Fibroblast of lung (primary cell): ENCODE measurements at places on chromosomes 7 and 10. TPM values are rescaled to one million over a fixed set of nuclear protein-coding genes. Genes with fewer than 3 reads are reported as not detected.
A peak's percentile ranks its signal among the peaks of the same experiment; 100 is the strongest.

C10orf71 gene
- not detected in 2 replicates for total RNA-seq

SPDYE8 gene
- not detected in 2 replicates for total RNA-seq

FOXP2 gene
- total RNA-seq, result 4.9 and 8.4 TPM in 2 replicates

SDHAF3 gene
- 7.3 and 8.7 TPM in 2 replicates for total RNA-seq

ELFN1 gene
- 0.33 and 0.51 TPM in 2 replicates for total RNA-seq

IFIT1 gene
- total RNA-seq, result 21.8 and 25.8 TPM in 2 replicates

CALML3 gene
- not detected in 2 replicates for total RNA-seq

SEMA3C gene
- 203 and 310 TPM in 2 replicates for total RNA-seq

CCDC172 gene
- not detected in 2 replicates for total RNA-seq

- no peak overlapping the region for H3K27ac ChIP-seq
- H3K27me3 ChIP-seq, result no peaks in the 10 kb centered on the region
- DNase-seq, result no peak
- no peaks in the 10 kb centered on the region for H3K4me1 ChIP-seq
Measured at GRCh38 chr7:8282162-8282561, 20.2 kb upstream of the ICA1 start.

DNA sequence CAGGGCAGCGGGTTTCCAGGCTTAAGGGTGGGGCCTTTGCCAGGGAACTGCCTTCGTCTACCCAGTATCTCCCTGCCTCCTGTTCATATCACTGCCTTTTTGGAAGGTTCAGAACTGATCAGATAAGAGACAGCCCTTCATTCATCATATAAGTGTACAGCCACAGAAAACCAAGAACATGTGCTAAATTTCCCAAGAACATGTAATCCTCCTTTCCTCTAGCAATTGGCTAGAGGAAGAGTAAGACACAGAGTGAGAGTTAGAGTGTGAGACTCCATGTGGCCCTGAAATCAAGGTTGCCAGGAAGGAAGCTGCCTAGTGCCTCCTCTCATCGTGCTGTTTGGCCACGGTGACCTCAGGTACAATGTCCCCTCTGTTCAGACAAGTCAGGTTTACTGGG, 770.9 kb downstream of the TNS3 start:
- no peaks in the 10 kb centered on the region for H3K36me3 ChIP-seq
- no peak overlapping the region for H3K4me3 ChIP-seq
- DNase-seq, result peak; percentile 11
- peaks cover 10% of the 10 kb centered on the region for H3K4me1 ChIP-seq
- H3K27ac ChIP-seq, result peak overlapping the region; percentile 65

DNA sequence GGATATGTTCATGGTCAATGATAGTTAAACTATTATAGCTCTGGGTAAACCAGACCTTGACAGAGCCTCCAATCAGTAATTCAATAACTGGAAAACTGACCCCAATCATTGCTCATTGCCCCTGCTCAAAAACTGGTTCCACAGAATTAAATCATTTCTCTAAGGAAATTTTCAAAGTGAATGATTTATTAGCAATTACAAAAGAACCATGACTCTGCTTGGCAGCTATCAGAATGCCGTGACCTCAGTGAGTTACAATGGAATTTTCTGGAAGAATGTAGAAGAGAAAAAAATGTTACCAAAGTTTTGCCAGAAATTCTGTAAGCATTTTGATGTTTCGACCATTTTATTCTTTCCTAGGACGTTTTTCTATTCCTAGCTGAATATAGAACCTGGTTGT, 106.8 kb upstream of the APBB1IP start:
- no peak overlapping the region for H3K27ac ChIP-seq
- no peaks in the 10 kb centered on the region for H3K27me3 ChIP-seq
- no peaks in the 10 kb centered on the region for H3K36me3 ChIP-seq
- no peak overlapping the region for H3K4me3 ChIP-seq
- H3K4me1 ChIP-seq, result no peaks in the 10 kb centered on the region

- peaks cover 83% of the 10 kb centered on the region for H3K27me3 ChIP-seq
- DNase-seq, result no peak
- no peaks in the 10 kb centered on the region for H3K36me3 ChIP-seq
- H3K4me1 ChIP-seq, result no peaks in the 10 kb centered on the region
- H3K27ac ChIP-seq, result no peak overlapping the region
- H3K4me3 ChIP-seq, result no peak overlapping the region
Measured at GRCh38 chr7:1242256-1242605, 9.6 kb downstream of the UNCX start.

GRCh38 chr7:140084972-140085371, 22.2 kb upstream of the PARP12 start:
- H3K4me1 ChIP-seq, result no peaks in the 10 kb centered on the region
- no peaks in the 10 kb centered on the region for H3K36me3 ChIP-seq
- H3K27me3 ChIP-seq, result no peaks in the 10 kb centered on the region
- no peak overlapping the region for H3K27ac ChIP-seq
- DNase-seq, result no peak

- no peak overlapping the region for H3K27ac ChIP-seq
- H3K4me3 ChIP-seq, result no peak overlapping the region
- no peak for DNase-seq
Measured at GRCh38 chr10:47207281-47207615, 92.7 kb upstream of the GDF10 start.

DNA sequence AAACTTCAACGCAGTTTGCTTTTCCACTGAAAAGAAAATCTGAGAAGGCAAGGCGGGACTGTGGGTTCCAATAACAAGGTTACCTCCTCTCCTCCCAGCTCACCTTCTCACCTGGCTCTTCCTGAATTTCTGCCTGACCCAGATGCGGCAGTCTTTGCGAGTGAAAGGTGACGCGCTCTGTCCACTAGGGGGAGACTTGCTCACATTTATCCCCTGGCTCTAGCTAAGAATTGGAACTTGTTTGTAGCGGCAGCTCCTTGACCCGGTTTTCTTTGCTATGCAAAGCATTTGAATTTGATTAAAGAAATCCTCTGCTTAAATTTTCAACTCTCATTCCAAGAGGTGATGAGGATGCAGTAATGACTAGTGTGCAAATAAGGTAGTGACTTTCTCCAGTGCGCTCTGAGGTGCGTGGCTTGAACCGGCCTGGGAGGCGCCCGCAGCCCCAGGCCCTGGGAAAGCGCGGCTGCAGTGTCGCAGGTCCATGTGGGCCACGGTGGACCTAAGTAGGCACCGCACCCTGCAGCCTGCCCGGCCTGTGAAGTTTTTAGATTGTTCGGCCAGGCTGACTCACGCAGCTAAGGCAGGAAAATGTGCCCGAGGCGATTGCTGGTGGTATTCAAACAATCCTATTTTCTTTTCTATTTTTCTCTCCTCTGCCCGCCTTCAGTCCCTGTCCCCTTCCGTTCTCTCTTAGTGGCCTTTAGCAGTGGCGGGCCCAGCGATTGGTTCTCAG, 336.9 kb upstream of the NPSR1 start:
- H3K4me3 ChIP-seq, result no peak overlapping the region
- no peak overlapping the region for H3K27ac ChIP-seq
- no peaks in the 10 kb centered on the region for H3K27me3 ChIP-seq
- no peaks in the 10 kb centered on the region for H3K36me3 ChIP-seq

DNA sequence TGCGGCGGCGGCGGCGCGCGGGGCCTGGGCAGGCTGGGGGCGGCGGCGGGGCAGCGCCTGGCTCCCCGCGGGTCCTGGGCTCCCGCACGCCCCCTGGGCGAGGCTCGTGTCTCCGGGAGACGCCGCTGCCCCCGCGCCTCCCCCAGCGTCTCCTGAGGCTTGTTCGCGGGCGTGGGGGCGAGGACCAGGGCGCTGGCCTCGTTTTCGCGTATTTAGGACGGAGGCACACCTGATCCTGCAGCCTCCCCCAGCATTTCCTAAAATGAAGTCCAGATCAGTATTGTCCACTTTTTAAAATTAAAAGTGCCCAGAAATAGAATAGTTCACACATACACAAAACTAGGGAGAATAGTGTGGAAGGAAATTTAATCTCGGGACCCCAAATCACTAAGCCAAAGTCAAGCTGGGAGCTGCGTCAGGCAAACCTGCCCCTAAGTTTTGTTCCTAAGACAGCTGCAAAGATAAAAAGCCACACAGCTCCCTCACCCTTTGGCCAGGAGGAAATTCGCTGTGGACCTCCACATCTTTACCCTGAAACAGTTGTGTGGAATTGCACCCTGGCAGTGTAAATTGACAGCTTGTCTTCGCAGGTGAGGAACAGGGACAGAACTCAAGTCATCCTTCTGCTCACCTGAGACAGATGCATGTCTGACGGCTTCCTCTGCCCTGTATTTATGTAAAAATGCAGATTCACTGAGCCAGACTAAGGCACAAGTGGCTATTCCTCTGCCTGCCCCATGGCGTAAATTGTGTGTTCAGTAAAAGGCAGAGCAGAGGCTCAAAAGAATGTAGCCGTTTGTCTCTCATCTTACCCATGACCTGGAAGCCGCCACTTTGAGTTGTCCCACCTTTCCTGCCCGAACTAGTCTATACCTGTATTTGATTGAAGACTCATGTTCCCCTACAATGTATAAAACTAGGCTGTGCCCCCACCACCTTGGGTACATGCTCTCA, 740 bp downstream of the GALNT11 start:
- peaks cover 4% of the 10 kb centered on the region for H3K4me1 ChIP-seq
- no peak for DNase-seq
- H3K4me3 ChIP-seq, result peak overlapping the region; percentile 88
- no peaks in the 10 kb centered on the region for H3K36me3 ChIP-seq
- peak overlapping the region; percentile 90 for H3K27ac ChIP-seq

- no peaks in the 10 kb centered on the region for H3K36me3 ChIP-seq
- DNase-seq, result no peak
- no peak overlapping the region for H3K4me3 ChIP-seq
- H3K4me1 ChIP-seq, result no peaks in the 10 kb centered on the region
- H3K27ac ChIP-seq, result no peak overlapping the region
Measured at GRCh38 chr7:17722798-17723197, 217.5 kb downstream of the SNX13 start.

GRCh38 chr7:99837649-99838361, 10.0 kb downstream of the CYP3A43 start:
- no peaks in the 10 kb centered on the region for H3K36me3 ChIP-seq
- peak; percentile 9 for DNase-seq
- H3K27ac ChIP-seq, result no peak overlapping the region

DNA sequence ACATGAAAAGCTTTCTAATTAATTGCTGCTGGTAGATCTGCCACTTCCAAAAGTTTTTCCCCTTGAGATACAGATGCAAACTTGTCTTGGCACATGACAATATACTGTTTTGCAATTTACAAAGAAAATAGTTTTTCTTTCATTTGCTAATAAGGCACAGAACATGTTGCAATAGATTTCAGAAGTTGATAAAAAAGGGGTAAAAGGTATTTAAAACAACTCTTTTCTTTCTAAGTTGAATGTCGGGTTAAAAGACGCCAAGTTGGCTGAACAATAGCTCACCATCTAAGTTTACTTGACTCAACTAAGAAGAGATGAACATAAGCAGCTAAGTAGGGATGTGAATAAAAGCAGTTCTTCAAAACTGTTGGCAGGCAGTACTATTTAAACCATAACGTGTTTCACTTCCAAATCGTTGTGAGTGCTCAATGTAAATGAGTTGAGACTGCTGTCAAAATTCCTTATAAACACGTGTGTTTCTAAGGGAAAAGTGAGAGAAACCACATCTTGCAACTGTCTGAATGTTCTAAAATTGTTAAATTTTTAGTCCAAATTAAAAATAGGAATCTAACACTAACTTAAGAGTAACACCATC, 14.5 kb upstream of the THSD7A start:
- no peaks in the 10 kb centered on the region for H3K36me3 ChIP-seq
- no peak overlapping the region for H3K27ac ChIP-seq
- no peak overlapping the region for H3K4me3 ChIP-seq
- DNase-seq, result peak; percentile 38

DNA sequence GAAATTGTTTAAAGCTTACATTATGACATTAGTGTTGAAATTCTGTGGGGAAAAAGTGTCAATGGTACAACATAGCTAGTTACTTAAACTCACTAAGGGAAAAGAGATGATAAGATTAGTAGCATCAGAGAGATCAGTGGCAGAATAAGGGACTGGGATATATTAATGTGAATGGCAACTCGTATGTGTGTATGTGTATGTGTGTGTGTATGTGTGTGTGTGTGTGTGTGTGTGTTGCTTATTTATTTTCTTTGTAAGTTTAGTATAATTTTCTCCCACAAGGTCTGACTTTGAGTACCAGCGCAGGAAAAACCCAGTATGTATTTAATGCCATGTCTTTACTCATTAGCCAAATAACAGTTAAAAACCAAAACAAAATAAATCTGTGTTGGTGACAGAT, 256.1 kb downstream of the ARHGAP21 start:
- H3K27ac ChIP-seq, result no peak overlapping the region
- H3K36me3 ChIP-seq, result no peaks in the 10 kb centered on the region
- H3K27me3 ChIP-seq, result no peaks in the 10 kb centered on the region
- peaks cover 10% of the 10 kb centered on the region for H3K4me1 ChIP-seq

DNA sequence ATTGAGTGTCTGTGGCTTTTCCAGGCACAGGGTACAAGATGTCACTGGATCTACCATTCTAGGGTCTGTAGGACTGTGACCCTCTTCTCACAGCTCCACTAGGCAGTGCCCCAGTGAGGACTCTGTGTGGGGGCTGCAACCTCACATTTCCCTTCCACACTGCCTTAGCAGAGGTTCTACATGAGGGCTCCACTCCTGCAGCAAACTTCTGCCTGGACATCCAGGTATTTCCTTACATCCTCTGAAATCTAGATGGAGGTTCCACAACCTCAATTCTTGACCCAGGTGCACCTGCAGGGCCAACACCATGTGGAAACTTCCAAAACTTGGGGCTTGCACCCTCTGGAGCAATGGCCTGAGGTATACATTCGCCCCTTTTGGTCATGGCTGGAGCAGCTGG, 183.7 kb downstream of the KCND2 start:
- no peaks in the 10 kb centered on the region for H3K36me3 ChIP-seq
- H3K4me1 ChIP-seq, result no peaks in the 10 kb centered on the region
- no peak for DNase-seq
- no peak overlapping the region for H3K4me3 ChIP-seq
- no peaks in the 10 kb centered on the region for H3K27me3 ChIP-seq
- H3K27ac ChIP-seq, result no peak overlapping the region

DNA sequence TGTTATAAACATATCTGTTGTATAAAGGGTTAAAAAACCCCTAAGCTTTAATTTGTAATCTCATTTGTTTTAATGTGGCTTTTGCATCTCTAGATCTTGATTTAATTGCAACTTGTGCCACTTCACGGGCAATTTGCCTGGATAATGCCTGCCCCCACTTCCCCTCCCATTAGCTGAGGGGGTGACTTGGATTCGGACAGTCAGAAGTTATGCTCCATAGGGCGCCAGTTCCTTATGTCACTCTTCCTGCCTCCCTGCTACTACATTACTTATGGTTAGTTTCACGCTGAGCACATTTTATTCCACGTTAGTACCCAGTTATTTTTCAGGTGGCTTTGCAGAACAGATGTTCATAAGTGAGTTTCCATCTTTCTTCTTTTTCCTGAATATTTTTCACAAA, 1015.2 kb upstream of the PHF14 start:
- no peaks in the 10 kb centered on the region for H3K27me3 ChIP-seq
- no peaks in the 10 kb centered on the region for H3K4me1 ChIP-seq
- no peak overlapping the region for H3K4me3 ChIP-seq
- DNase-seq, result no peak
- H3K36me3 ChIP-seq, result no peaks in the 10 kb centered on the region
- H3K27ac ChIP-seq, result no peak overlapping the region

- no peak for DNase-seq
- no peaks in the 10 kb centered on the region for H3K27me3 ChIP-seq
- no peak overlapping the region for H3K4me3 ChIP-seq
Measured at GRCh38 chr10:31081937-31082840, 50.5 kb upstream of the ZNF438 start.
